Mucosa of descending colon (tissue), 3 donors: ENCODE measurements at places on chromosomes 1 and 21. TPM values are rescaled to one million over a fixed set of nuclear protein-coding genes. Genes with fewer than 3 reads are reported as not detected.

DNA sequence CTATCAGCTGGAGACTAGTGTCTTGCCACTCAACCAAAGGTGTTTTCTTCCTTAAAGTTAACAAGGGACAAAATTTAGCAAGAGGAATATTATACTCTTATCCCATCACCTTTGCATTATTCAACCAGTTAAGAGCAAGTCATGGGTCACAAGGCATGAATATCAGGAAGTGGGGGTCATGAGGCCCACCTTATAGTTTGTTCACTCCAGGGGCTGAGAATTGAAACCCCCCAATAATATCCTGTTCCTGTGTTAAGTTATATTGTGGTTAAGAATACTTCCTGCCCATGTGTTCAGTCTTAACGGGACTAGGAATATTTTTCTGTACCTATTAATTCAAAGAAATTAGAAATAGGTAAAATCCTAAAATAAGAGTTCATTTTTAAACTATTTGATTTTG, 239.7 kb downstream of the S1PR1 start:
- DNase-seq: no peak

- DNase-seq: no peak
Measured at GRCh38 chr1:231390071-231390470, 32.0 kb downstream of the EGLN1 start.

GRCh38 chr21:44704636-44705001, 6.8 kb downstream of the TSPEAR start:
- no peak for DNase-seq

- no peak for DNase-seq
Measured at GRCh38 chr1:158327481-158327880, 3.9 kb downstream of the CD1B start.

DNA sequence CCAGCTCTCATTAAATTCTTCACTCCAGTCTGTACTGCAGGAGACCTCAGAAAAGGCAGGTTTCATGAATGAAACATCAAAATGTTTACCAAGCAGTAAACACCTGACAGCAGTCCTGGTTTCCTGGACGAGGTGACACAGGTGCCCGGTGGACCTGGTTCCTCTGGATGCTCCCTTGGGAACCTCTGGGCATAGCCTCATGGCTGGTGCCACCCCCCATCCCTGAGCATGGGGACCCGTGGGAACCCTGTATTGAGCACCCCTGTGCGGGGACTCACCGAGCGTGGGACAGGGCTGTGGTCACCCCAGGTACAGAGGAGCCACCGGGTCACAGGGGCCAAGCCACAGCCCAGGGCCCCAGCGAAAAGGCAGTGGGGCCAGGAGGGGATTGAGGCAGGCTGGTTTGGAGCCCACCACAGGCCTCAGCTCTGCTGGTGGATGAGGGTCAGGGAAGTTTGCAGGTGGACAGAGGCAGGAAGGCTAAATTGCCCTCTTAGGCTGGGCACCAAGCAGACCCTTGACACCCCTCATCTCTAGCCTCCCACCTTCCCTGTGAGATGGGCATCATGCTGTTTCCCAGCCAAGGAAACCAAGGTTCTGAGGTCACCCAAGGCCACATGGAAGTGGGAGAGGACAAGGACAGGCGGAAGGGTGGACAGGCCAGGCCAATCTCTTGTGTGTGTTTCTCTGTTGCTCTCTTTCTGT, 158.4 kb downstream of the PTPRU start:
- no peak for DNase-seq

GRCh38 chr1:15760520-15761211, 2.1 kb downstream of the FBLIM1 start:
- no peak for DNase-seq

DNA sequence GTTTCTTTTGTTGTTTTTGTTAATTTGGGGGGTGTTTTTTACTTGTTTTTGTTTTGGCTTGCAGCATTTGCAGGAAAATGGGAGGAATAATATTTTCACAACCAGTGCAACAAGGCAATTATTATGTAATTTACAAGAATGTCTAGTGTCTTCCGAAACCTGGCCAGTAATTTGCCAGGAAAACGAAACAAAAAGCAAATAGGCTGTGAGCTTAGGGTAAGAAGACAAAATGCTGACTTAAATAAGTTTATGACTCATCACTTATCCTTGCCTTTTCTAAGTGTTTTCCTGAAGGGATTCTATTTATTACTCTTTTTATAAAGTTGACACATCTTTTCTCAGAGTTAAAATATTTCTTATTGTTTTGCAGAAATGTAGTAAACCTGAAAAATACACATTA, 49.8 kb downstream of the KCNT2 start:
- DNase-seq: no peak

Gene FAF1
- total RNA-seq: 48.6 TPM

Gene PLOD1
- total RNA-seq: 68.6 TPM

Gene OR2W3
- total RNA-seq: 0.53 TPM
